Fibroblast of lung (primary cell): ENCODE measurements at places on chromosomes 11 and 22. TPM values are rescaled to one million over a fixed set of nuclear protein-coding genes. Genes with fewer than 3 reads are reported as not detected.
A peak's percentile ranks its signal among the peaks of the same experiment; 100 is the strongest.

DNA sequence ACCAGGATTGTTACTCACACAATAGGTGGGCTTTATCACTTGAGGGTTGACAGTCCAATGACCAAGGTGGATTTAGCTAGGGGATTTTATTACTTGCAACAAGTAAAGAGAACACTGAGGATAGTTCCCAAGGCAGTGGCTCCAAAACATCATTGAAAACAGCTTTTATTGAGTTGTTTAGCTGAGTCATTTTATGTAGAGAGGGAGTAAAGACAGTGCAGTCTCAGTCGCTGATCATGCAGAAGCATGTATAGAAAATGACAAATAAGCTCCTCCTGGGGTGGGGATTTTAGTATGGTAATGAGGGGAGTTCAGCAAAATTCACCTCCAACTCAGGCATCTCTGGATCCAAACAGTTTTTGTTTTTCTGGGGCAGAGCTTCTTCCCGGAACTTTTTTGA lies 163.0 kb upstream of the CCDC179 start:
- DNase-seq, result no peak

DNA sequence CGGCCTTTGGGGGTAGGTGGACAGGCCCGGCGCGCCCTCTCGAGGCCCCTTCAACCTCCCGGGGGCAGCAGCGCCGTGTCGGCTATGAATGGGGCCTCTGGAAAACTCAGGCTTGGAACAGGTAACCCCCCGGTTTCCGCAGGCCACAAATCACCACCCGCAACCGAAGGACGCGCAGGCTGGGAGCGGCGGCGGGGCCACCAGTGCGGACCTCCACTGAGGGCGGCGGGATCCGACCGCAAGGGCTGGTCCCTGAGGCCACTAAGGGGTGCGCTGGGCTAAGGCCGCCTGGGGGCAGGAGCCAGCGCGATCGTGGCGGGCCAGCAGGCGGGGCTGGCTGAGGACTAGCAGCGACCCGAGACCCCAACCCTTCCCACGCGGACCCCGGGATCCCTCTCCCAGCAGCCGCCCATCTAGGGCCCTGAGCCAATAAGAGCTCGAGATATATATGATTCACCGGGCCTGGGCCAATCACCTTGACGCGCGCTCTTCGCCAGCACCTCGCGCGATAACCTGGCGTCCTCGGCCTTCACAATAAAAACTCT lies 609 bp upstream of the ATF4 start:
- DNase-seq, result peak; percentile 58

The GGTLC3 gene
- polyA plus RNA-seq, result not detected in 2 replicates

The KIRREL3 gene
- 1.8 and 6.1 TPM in 2 replicates for polyA plus RNA-seq

The PTGDR2 gene
- 0.45 and 2.4 TPM in 2 replicates for polyA plus RNA-seq

The KCNQ1 gene
- not detected in 2 replicates for polyA plus RNA-seq

The MEN1 gene
- polyA plus RNA-seq, result 8.9 and 14.2 TPM in 2 replicates

The SLC22A12 gene
- not detected in 2 replicates for polyA plus RNA-seq

The PHLDB1 gene
- 59.0 and 61.4 TPM in 2 replicates for polyA plus RNA-seq
